IMR-90 (cell line): ENCODE measurements at places on chromosomes 3 and 15. TPM values are rescaled to one million over a fixed set of nuclear protein-coding genes. Genes with fewer than 3 reads are reported as not detected.

DNA sequence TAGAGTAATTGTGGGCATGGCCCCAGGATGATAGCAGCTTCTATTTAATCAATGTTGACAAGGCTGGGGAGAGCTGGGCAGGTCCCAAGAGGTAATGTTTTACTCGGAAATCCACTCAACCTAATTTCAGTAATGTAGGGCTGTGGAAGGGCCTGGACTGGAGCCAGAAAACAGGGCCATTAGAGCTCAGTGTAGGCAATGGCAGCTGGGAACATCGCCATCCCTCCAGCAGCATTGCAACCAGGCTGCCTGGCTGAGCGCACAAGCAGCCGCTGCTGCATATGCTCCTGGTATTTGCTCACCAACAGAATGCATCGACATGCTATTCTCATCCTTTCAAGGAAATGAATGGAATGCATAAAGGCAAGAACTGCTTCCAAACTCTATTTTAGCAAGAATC, 90.0 kb downstream of the GAP43 start:
- peak; percentile 30 for DNase-seq

- DNase-seq = peak; percentile 10
Measured at GRCh38 chr3:128011140-128011539, 41.1 kb upstream of the SEC61A1 start.

DNA sequence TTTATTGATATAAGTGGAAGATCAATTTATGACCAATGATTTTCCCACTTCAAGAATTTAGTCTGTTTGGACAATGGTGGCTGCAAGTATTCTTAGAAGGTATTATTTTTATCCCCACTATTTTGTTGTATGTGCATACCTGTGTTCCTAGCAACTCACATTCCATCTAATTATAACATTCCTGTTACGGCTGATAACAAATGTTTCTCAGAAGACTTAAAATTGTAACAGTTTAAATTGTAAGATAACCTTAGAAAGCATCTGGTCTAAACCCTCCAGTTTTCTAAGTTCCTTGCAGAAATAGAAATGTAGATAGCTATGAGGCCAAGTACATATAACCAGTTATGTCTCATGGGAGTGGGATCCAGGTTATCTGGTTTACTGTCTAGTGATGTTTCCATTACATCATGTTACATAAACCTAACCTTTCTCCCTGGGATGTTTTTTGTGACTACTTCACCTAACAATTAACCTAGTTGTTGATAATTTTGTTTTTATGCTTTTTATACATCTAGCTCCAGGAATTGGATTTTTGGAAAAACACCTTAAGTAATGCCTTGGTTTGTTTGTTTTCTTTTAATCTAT, 11.1 kb upstream of the MFN1 start:
- no peak for DNase-seq

The SMCO1 gene
- not detected in 2 replicates for total RNA-seq

DNA sequence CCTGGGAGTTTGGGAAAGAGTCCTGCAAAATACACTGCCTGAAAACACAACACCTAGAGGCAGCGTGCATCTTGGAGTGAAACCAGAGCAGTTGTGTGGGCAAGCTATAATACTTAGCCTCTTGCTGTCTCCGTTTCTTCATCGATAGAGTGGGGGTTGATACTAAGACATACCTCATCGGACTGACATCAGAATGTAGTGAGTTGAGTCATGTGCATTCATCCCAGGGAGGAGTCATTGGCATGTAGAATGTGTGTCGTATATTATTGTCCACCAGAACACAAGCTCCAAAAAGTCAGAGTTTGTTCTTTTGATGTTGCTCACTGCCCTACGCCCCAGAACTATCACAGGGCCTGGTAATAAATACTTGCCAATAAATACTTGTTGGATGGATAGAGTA, 4.3 kb downstream of the SNTN start:
- peak; percentile 56 for DNase-seq

The CRABP1 gene
- total RNA-seq = not detected in 2 replicates

DNA sequence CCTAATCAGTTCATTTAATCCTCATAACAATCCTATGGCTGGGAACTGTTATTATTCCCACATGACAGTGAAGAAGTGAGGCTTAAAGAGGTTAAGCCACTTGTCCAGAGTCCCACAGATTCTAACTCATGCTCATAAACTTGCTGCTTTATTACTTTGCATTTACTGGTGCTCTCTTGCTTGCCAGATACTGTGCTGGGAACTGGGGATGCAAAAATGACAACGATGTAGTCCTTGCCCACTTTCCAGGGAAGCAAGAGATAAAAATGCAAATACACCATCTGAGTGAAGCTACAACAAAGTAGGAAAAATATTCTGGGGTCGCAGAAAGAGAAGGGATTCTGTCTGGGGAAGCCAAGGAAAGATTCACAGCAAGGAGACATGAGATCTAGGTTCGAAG, 335.0 kb downstream of the VPS13C start:
- no peak for DNase-seq
